ENCODE measurements at places on chromosomes 11 and 22. TPM values are rescaled to one million over a fixed set of nuclear protein-coding genes. Genes with fewer than 3 reads are reported as not detected.

Gene SLCO2B1
- total RNA-seq = 2.8 TPM

Gene MIOX
- not detected for total RNA-seq

Gene MS4A4A
- total RNA-seq = 0.39 TPM

Gene HARBI1
- 9.4 TPM for total RNA-seq

Gene SIRT3
- total RNA-seq = 30.7 TPM

Gene MRGPRF
- not detected for total RNA-seq

Gene TUG1
- 132 TPM for total RNA-seq

Gene PKNOX2
- not detected for total RNA-seq

All from CD4-positive, alpha-beta memory T cell (primary cell).